ENCODE measurements at places on chromosomes 2 and 18. TPM values are rescaled to one million over a fixed set of nuclear protein-coding genes. Genes with fewer than 3 reads are reported as not detected.
A peak's percentile ranks its signal among the peaks of the same experiment; 100 is the strongest.

DNA sequence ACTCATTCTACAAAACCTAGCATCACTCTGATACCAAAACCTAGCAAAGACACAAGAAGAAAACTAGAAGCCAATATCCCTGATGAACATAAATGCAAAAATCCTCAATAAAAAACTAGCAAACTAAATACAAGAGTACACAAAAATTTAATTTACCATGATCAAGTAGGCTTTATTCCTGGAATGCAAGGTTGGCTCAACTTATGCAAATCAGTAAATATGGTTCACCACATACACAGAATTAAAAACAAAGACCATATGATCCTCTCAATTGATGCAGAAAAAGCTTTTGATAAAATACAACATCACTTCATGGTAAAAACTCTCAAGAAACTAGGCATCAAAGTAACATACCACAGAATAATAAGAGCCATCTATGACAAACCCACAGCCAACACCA is 188.3 kb downstream of the ETAA1 start:
- H3K4me3 ChIP-seq: no peak overlapping the region
- H3K27ac ChIP-seq: no peak overlapping the region

DNA sequence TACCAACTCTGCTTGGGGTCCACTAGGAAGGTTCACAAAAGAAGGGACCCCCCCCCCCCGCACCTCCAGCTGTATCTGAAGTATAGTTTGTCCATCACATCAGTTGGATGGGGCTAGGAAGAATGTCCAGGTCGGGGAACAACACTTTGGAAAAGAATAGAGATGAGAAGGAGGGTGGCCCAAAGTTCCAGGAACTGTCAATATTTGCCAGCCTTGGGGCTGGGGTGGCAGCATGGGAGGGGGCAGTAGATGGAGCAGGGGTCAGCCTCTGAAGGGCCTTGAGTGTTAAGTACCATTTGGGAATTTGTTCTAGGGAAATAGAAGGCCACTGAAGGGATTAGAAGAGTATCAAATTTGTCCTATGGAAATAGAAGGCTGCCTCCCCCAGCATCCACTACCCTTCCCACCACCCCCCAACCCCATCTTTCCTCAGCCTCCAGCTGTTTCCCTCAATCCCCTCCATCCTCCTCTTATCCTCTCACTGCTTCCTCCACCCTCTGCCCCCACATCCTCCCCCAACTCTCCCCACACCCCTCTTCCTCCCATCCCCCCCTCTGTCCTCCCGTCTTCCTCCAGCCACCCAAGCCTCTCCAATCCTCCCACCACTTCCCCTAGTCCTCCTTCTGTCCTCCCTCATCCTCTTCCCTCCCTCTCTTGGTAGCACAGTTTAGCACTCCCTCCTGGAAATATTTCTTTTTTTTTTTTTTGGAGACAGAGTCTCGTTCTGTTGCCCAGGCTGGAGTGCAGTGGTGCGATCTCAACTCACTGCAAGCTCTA is 2.0 kb upstream of the KIDINS220 start:
- H3K36me3 ChIP-seq: no peaks in the 10 kb centered on the region
- no peaks in the 10 kb centered on the region for H3K27me3 ChIP-seq
- no peak for DNase-seq
- peaks cover 27% of the 10 kb centered on the region for H3K4me1 ChIP-seq

KCNG3 gene
- 0.89 TPM for total RNA-seq

GRCh38 chr2:48356701-48357325 is 173.1 kb upstream of the STON1 start:
- DNase-seq: no peak
- H3K4me3 ChIP-seq: no peak overlapping the region
- peaks cover 4% of the 10 kb centered on the region for H3K36me3 ChIP-seq
- no peak overlapping the region for H3K27ac ChIP-seq

SKA1 gene
- 1.2 TPM for total RNA-seq

CHRND gene
- total RNA-seq: not detected

GRCh38 chr2:216478151-216478550 is 20.5 kb upstream of the RPL37A start:
- H3K36me3 ChIP-seq: peaks cover 60% of the 10 kb centered on the region
- no peaks in the 10 kb centered on the region for H3K27me3 ChIP-seq
- H3K4me3 ChIP-seq: no peak overlapping the region
- no peak for DNase-seq

- no peaks in the 10 kb centered on the region for H3K36me3 ChIP-seq
- H3K27ac ChIP-seq: no peak overlapping the region
- H3K4me1 ChIP-seq: peaks cover 25% of the 10 kb centered on the region
- H3K4me3 ChIP-seq: no peak overlapping the region
- DNase-seq: no peak
Measured at GRCh38 chr18:46416706-46417638, 240.0 kb downstream of the LOXHD1 start.

GRCh38 chr2:30257266-30258214 is 26.2 kb downstream of the LBH start:
- no peak overlapping the region for H3K27ac ChIP-seq
- no peak overlapping the region for H3K4me3 ChIP-seq
- DNase-seq: no peak

- H3K27me3 ChIP-seq: no peaks in the 10 kb centered on the region
- no peak for DNase-seq
- no peaks in the 10 kb centered on the region for H3K36me3 ChIP-seq
- H3K27ac ChIP-seq: no peak overlapping the region
- H3K4me1 ChIP-seq: no peaks in the 10 kb centered on the region
Measured at GRCh38 chr2:145343287-145343686, 823.4 kb upstream of the ZEB2 start.

DNA sequence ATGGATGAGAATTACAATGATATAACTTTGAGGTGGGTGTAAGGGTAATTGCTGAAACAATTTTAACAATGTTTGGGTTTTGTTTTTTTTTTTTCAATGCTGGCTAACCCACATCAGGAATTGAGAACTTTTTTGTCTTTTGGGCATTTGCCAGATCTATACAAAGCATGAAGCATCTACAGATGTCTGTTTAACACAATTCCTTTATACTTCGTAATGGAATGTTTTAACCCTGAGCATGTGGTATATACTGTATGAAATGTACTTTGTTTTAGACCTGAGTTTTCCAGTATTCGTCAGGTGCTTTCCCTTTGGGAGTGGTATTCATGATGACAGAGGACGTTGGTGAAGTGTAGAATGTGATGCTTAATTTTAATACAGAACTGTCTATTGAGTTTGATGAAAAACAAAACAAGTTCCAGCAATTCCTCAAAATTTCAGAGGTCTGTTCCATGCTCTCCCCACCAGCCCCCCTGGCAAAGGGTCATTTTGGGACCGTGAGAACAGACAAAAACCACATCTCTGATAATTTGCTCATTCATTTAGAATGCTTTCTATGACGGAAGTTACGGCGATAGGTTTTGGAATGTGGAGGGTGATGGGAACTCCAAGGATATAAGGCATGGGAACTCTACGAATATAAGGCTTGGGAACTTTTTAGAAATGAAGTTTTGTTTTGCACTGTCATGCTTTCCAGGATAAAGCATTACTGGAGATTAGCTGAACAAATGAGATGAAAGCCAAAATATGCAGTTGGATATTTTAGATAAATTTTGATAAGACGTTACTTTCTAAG is 14.1 kb downstream of the LIMS1 start:
- DNase-seq: no peak
- no peaks in the 10 kb centered on the region for H3K27me3 ChIP-seq
- no peak overlapping the region for H3K27ac ChIP-seq
- H3K4me3 ChIP-seq: no peak overlapping the region
- peaks cover 9% of the 10 kb centered on the region for H3K4me1 ChIP-seq

DNA sequence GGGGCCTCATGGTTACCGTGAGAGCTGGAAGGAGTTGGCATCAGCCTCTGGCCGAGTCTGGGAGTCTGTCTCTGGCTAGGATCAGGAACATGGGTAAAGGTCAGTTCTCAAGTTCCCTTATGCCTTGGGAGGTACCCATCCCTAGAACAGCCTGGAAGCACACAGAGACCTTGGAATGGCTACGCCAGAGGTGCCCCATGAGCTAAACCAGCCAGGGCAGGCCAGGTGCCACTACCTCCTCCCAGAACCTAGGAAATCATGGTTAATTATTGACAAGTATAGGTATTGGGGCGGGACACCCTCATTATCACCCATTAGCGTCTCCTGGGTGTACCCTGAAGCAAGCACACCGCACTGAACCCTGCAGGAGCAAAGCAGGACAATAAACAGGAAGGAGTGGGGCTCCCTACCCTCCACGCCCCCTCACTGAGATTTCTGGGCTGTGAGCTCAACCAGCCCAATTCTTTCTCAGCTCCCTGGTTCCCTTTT is 3.0 kb upstream of the ASPRV1 start:
- no peak for DNase-seq
- no peaks in the 10 kb centered on the region for H3K36me3 ChIP-seq
- H3K27me3 ChIP-seq: no peaks in the 10 kb centered on the region

GRCh38 chr18:3463051-3463450 is 13.1 kb downstream of the TGIF1 start:
- no peak overlapping the region for H3K27ac ChIP-seq
- no peaks in the 10 kb centered on the region for H3K27me3 ChIP-seq
- no peak for DNase-seq
- H3K4me3 ChIP-seq: no peak overlapping the region

ARHGAP15 gene
- 18.5 TPM for total RNA-seq

DNA sequence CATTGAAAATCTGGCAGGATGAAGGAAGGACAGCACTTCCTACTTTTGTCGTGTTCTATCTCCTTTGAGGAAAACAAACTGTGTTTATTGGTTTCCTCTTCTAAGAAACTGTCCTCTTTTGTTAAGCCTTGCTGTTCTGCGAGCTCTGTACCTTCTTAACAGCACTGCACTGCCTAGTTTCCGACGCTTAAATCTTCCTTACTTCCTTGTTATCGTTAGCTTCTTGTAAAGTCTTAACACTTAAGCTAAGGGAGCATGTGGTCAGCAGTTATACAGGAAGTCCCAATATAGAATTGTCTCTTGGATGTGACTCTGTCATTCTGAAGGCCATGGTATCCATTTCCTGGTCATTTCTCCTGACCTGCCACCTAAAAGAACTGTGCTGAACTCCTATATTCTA is 552.8 kb upstream of the NRP2 start:
- DNase-seq: no peak
- peaks cover 3% of the 10 kb centered on the region for H3K4me1 ChIP-seq
- H3K27ac ChIP-seq: no peak overlapping the region
- H3K36me3 ChIP-seq: no peaks in the 10 kb centered on the region
- no peaks in the 10 kb centered on the region for H3K27me3 ChIP-seq
- H3K4me3 ChIP-seq: no peak overlapping the region

DNA sequence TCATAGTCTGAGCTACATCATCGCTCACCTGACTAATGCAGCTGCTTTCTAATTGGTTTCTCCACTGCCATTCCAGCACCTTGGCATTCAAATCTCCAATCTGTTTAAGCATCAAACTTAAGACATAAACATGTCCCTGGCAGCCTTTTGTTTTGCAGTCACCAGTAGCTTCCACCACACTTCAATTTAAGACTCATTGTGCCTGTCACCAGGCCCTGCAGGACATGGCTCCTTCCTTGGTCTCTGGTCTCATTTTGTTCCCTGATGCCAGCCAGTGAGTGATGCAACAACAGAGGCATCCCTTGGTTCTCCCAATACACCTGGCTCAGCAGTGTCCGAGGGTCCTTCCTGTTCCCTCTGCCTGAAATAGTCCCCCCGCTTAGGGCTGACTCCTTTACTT is 292.4 kb upstream of the PXDN start:
- no peak overlapping the region for H3K4me3 ChIP-seq
- H3K27ac ChIP-seq: no peak overlapping the region
- H3K4me1 ChIP-seq: no peaks in the 10 kb centered on the region
- H3K36me3 ChIP-seq: no peaks in the 10 kb centered on the region
- H3K27me3 ChIP-seq: no peaks in the 10 kb centered on the region

- no peaks in the 10 kb centered on the region for H3K4me1 ChIP-seq
- no peaks in the 10 kb centered on the region for H3K27me3 ChIP-seq
- H3K27ac ChIP-seq: no peak overlapping the region
- H3K36me3 ChIP-seq: no peaks in the 10 kb centered on the region
- no peak overlapping the region for H3K4me3 ChIP-seq
Measured at GRCh38 chr2:80786584-80786983, 482.0 kb upstream of the LRRTM1 start.

- no peaks in the 10 kb centered on the region for H3K27me3 ChIP-seq
- H3K4me3 ChIP-seq: no peak overlapping the region
- no peak for DNase-seq
Measured at GRCh38 chr2:60213865-60214625, 339.4 kb downstream of the BCL11A start.

PSTPIP2 gene
- 11.5 TPM for total RNA-seq

DNA sequence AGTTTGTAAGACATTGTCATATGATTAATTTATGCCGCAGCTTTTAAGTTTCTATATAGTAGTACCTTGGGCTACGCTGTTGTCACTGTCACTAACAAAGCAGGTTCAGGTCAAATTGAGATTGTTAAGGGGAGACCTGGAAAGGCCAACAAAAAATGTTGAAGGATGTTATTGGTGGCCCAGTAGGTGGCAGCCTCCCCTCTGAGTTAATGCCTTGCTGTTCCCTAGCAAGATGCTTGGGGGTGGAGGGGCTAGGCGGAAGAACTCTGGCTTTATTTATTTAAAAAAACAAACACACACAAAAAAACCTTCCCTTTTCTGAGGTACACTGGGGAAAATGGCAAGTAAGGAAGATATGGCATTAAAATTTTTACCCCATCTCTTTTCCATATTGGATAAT is 128.3 kb upstream of the ATP5MC3 start:
- no peaks in the 10 kb centered on the region for H3K4me1 ChIP-seq
- no peak for DNase-seq
- H3K4me3 ChIP-seq: no peak overlapping the region
- H3K36me3 ChIP-seq: no peaks in the 10 kb centered on the region
- no peak overlapping the region for H3K27ac ChIP-seq

- peaks cover 13% of the 10 kb centered on the region for H3K4me1 ChIP-seq
- DNase-seq: no peak
- no peak overlapping the region for H3K4me3 ChIP-seq
- no peaks in the 10 kb centered on the region for H3K36me3 ChIP-seq
- H3K27me3 ChIP-seq: no peaks in the 10 kb centered on the region
Measured at GRCh38 chr2:151907286-151908203, 79.3 kb upstream of the ARL5A start.

AQP12B gene
- total RNA-seq: not detected

- DNase-seq: peak; percentile 45
- H3K36me3 ChIP-seq: no peaks in the 10 kb centered on the region
- no peak within 1 kb of the TSS for H3K4me3 ChIP-seq
- H3K4me1 ChIP-seq: no peaks in the 10 kb centered on the region
- H3K27me3 ChIP-seq: no peaks in the 10 kb centered on the region
Measured at GRCh38 chr2:240906141-240906910, at the start of gene CROCC2. CROCC2 (plus strand) TSS chr2:240906336; CDS start chr2:240906514, 178 bp downstream.

DNA sequence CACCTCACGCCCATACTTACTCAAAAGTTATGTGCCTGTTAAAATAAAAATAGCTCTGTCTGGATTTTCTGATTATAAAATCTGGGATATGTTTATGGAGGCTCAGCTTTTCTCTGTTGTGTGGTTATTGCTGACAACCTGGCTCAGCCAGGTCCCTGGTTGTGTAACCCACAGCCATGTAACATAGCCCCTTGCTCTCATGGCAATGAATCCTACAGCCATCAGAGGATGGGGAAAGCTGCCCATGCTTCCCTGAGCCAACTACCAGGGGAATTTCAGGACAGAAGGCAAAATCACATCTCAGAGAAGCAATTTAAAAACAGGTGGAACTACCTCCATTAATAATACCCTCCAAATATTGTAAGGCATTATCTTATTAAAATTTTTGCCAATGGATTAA is 29.7 kb downstream of the ST8SIA5 start:
- no peaks in the 10 kb centered on the region for H3K36me3 ChIP-seq
- H3K27ac ChIP-seq: no peak overlapping the region
- no peak overlapping the region for H3K4me3 ChIP-seq

Measured in lower lobe of right lung (tissue), 2 donors.